ENCODE measurements at places on chromosomes 3 and 15.

- peak; percentile 95 for DNase-seq
- H3K4me3 ChIP-seq, result peak within 1 kb of the TSS; percentile 87
- peaks cover 6% of the 10 kb centered on the region for H3K4me1 ChIP-seq
- H3K27me3 ChIP-seq, result peaks cover 10% of the 10 kb centered on the region
Measured at GRCh38 chr3:56801662-56802377, at the start of gene ARHGEF3. TSS of gene ARHGEF3 (minus strand) at chr3:56801949. CDS start at chr3:56801798, 151 bp downstream.

DNA sequence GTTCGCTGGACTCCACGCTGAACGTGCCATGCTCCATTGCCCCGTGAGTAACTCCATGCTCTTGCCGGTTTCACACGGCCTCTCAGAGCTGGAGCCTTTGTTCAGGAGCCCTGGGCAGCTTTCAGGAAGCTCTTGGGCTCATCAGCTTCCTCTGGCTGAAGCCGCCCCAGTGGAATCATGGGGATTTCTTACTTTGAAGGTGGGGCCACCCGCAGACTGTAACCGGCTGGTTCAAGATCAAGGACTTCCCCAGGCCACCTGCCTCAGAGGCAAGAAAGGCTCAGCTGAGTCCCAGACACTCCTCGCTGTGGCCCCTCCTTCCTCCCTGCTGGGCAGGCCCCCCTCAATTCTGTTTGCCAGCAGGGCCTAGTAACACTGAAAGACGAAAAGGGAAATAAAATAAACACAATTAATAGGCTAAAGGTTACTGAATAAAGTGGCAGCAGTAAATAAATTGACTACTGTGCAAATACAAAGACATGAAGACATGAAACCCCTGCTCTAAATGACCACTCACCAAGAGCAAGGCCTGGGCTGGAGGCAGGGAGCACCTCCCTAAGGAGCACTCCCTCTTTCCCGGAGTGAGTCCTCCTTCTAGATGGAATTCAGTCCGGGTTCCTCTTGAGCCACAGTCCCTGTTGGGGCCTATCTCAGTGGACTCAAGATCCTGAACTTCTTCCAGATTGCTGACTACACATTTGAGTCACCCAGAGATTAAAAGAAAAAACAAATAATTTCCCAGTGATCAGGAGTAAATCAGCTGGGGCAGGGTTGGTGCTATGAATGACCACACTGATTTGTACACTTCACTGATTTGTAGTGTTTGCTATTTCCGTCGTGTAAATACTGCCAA lies 51.0 kb downstream of the ZDHHC19 start:
- no peak overlapping the region for H3K27ac ChIP-seq
- no peaks in the 10 kb centered on the region for H3K36me3 ChIP-seq
- no peaks in the 10 kb centered on the region for H3K27me3 ChIP-seq

DNA sequence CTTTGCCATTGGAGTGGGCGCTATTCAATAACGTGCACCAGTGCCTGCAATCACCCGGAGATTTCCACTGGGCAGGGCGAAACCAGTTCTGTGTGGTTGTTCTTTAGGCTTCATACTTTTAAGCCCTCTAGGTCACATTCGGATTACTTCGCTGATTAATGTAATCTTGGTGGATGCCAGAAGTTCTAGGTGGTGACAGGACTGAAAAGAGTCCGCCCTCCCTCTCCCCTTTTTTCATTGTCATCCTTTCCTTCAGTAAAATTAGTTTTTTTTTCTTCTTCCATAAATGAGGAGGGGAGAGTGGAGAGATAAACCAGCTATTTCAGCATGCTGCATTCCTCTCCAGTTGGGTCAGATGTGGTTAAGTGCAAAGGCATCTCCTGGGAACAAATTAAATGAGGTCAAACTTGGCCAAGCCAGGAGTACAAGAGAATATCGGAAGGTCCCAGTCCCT lies 2.3 kb upstream of the SLC2A2 start:
- peak overlapping the region; percentile 50 for H3K4me3 ChIP-seq
- peaks cover 30% of the 10 kb centered on the region for H3K27me3 ChIP-seq

DNA sequence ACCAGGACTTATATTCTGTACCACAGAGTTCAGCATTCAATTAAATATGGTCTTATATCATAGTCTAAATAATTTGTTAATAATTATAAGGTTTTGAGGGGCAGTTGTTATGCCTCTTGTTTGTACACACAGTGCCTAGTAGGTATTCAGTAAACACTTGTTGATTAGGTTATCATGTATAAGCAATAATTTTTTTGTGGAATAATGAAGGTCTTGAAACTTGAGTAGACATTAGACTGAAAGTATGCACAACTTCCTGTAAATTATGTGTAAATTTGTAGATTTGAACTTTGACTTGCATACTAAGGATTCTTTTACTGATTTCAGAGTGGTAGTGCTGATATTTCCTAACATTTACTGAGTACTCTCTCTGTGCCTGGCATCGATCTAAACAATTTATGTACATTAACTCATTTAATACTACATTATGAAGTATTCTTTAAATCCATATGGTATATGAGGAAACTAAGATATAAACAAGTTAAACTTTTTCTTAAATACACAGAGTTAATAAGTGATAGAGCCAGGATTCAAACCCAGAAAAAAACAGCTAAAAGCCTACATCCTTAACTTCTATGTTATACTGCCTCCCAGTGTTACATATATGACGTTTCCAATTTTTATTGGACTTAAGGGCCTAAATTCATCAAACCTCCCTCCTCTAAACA lies 65.1 kb downstream of the GLCE start:
- H3K27me3 ChIP-seq, result no peaks in the 10 kb centered on the region
- no peak overlapping the region for H3K4me3 ChIP-seq
- no peaks in the 10 kb centered on the region for H3K36me3 ChIP-seq
- H3K4me1 ChIP-seq, result peaks cover 8% of the 10 kb centered on the region
- H3K27ac ChIP-seq, result no peak overlapping the region
- peak; percentile 66 for DNase-seq

- H3K27ac ChIP-seq, result no peak overlapping the region
- H3K27me3 ChIP-seq, result no peaks in the 10 kb centered on the region
- H3K4me3 ChIP-seq, result no peak overlapping the region
- no peaks in the 10 kb centered on the region for H3K36me3 ChIP-seq
- no peaks in the 10 kb centered on the region for H3K4me1 ChIP-seq
Measured at GRCh38 chr3:100893590-100893989, 99.6 kb downstream of the ABI3BP start.

GRCh38 chr15:101017093-101017754 lies 98.1 kb downstream of the LRRK1 start:
- H3K27me3 ChIP-seq, result no peaks in the 10 kb centered on the region
- no peaks in the 10 kb centered on the region for H3K36me3 ChIP-seq
- no peak overlapping the region for H3K27ac ChIP-seq
- DNase-seq, result peak; percentile 74
- H3K4me3 ChIP-seq, result no peak overlapping the region
- peaks cover 15% of the 10 kb centered on the region for H3K4me1 ChIP-seq

GRCh38 chr15:61112231-61112630 lies 116.9 kb downstream of the RORA start:
- H3K36me3 ChIP-seq, result no peaks in the 10 kb centered on the region
- no peak overlapping the region for H3K4me3 ChIP-seq
- DNase-seq, result peak; percentile 73
- H3K27ac ChIP-seq, result no peak overlapping the region

DNA sequence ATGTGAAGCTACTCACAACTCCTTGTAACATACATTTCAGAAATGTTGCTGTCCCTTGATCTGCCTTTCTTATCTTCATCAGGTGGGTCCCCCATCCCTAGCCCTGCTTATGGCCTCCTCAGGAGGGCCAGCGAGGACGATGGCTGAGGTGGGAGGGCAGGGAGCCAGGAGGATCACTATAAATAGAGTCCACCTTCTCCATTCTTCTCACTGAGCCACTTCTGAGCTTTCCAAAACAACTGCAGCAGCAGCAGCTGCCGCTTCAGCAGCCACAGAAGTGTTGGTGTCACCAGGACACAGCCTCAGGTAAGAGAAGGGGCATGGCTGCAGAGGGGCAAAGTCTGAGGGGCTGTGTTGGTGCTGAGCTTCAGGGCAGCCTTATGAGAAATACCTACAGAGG lies 53.5 kb downstream of the ANAPC13 start:
- no peak for DNase-seq
- H3K27ac ChIP-seq, result no peak overlapping the region
- no peaks in the 10 kb centered on the region for H3K4me1 ChIP-seq
- no peaks in the 10 kb centered on the region for H3K36me3 ChIP-seq
- H3K4me3 ChIP-seq, result no peak overlapping the region

DNA sequence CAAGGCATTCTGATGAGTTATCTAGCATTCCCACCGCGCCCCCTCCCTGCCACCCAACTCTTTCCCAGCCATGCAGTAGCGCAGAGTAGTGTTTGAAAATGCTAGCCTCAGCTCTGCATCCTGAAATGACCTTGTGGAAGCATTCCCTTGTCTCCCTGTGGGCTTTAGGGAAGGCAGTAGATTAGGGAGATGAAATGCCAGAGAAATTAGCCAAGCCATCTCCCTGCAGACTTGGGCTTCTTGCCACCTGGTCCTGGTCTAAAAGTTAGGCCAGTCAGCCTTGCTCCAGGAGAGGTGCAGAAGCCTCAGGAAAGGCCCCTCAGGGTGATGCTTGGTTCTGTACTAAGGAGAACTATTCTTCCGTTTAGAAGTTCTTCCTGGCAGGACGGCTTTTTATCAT lies 231.2 kb downstream of the CACNA2D3 start:
- H3K4me3 ChIP-seq, result no peak overlapping the region
- no peak overlapping the region for H3K27ac ChIP-seq
- no peak for DNase-seq
- no peaks in the 10 kb centered on the region for H3K27me3 ChIP-seq
- peaks cover 4% of the 10 kb centered on the region for H3K4me1 ChIP-seq

GRCh38 chr3:156465194-156465593 lies 89.7 kb downstream of the SSR3 start:
- no peak for DNase-seq
- no peaks in the 10 kb centered on the region for H3K27me3 ChIP-seq
- H3K36me3 ChIP-seq, result no peaks in the 10 kb centered on the region
- H3K27ac ChIP-seq, result no peak overlapping the region

DNA sequence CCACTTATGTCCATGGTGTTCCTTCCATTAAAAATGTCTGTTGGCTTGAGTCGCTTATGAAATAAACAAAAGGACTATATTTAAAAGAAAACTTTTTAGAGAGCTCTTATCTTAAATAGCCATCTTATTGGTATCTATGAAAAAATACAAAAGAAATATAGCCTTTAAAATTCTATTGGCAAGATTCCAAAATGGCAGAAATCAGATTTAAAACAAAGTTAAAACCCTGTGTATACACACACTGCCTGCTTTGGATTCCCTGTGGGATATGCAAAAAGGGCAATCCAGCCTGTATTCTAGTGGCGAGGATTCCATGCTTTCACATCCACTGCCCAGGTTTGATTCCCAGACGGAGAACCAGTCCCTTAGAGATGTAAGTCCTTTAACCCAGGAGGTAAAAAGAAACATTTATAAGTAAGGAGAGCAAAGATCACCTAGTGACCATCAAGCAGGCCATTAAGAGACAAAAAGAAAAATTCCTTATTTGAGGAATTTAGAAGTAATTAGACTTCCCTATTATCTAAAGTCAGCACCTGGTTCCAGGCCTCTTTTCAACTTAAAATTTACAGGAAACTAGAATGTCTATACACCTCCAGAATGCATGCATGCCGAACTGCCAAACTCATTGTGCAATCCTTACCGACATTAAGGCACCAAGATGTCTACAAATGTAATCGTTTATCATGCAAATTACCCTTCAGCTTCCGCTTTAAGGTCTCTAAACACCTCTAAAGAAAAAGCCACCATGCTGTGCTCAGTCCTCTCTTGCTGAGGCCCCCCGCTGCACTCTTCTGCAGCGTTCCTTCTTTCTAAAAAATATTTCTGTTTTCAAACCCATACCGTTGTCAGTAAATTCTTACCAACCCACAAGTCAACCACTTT lies 69.6 kb upstream of the STRIT1 start:
- H3K36me3 ChIP-seq, result no peaks in the 10 kb centered on the region
- peak overlapping the region; percentile 75 for H3K27ac ChIP-seq
- H3K4me1 ChIP-seq, result peaks cover 64% of the 10 kb centered on the region

GRCh38 chr15:48922046-48922445 lies 41.7 kb downstream of the SHC4 start:
- no peak overlapping the region for H3K27ac ChIP-seq
- no peaks in the 10 kb centered on the region for H3K27me3 ChIP-seq
- no peak overlapping the region for H3K4me3 ChIP-seq
- no peaks in the 10 kb centered on the region for H3K4me1 ChIP-seq
- DNase-seq, result no peak

- DNase-seq, result no peak
- no peaks in the 10 kb centered on the region for H3K27me3 ChIP-seq
- H3K36me3 ChIP-seq, result no peaks in the 10 kb centered on the region
- H3K4me3 ChIP-seq, result no peak overlapping the region
- no peak overlapping the region for H3K27ac ChIP-seq
Measured at GRCh38 chr3:177512945-177513814, 315.9 kb upstream of the TBL1XR1 start.

GRCh38 chr15:61687651-61688050 lies 372.6 kb downstream of the VPS13C start:
- no peaks in the 10 kb centered on the region for H3K27me3 ChIP-seq
- H3K27ac ChIP-seq, result no peak overlapping the region
- DNase-seq, result no peak
- no peaks in the 10 kb centered on the region for H3K4me1 ChIP-seq

DNA sequence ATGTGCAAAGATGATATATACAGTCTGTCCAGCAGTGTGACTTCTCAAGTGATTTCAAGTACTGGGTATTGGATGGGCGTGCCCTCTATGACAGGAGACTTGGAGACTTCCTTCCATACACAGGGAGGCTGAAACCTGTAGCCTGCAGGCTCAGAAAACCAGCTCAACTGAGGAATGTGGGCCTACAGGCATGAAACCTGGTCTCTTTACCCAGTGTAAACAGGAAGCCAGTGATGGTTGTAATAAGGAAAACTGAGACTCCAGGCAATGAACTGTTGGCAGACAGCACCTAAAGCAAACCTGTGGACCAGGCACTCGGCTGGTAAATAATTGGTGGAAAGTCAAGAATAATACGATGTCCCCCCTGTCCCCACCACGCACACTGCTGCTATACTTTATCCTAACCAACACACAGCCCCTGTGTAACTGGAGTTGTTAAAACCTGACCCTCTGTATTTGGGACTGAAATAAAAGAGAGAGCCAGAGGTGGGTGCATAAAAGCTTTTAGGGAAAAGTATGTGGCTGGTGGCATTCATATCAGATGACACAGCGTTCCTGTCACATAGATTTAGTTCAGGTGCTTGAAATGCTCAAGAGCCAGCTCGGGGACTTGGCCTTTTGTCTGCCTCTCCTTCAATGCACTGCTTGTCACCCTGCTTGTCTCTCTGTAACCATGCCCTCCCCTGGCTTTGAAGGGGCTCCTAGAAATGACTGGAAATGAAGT lies 144.7 kb downstream of the TPRG1 start:
- H3K36me3 ChIP-seq, result no peaks in the 10 kb centered on the region
- H3K27me3 ChIP-seq, result no peaks in the 10 kb centered on the region
- peaks cover 16% of the 10 kb centered on the region for H3K4me1 ChIP-seq
- DNase-seq, result peak; percentile 29
- H3K4me3 ChIP-seq, result no peak overlapping the region

GRCh38 chr3:160183345-160184076 lies 41.7 kb upstream of the C3orf80 start:
- DNase-seq, result no peak
- no peak overlapping the region for H3K27ac ChIP-seq
- no peaks in the 10 kb centered on the region for H3K36me3 ChIP-seq
- H3K27me3 ChIP-seq, result no peaks in the 10 kb centered on the region
- no peaks in the 10 kb centered on the region for H3K4me1 ChIP-seq
- H3K4me3 ChIP-seq, result no peak overlapping the region
